ENCODE measurements at places on chromosomes 13 and 19. TPM values are rescaled to one million over a fixed set of nuclear protein-coding genes. Genes with fewer than 3 reads are reported as not detected.

DNA sequence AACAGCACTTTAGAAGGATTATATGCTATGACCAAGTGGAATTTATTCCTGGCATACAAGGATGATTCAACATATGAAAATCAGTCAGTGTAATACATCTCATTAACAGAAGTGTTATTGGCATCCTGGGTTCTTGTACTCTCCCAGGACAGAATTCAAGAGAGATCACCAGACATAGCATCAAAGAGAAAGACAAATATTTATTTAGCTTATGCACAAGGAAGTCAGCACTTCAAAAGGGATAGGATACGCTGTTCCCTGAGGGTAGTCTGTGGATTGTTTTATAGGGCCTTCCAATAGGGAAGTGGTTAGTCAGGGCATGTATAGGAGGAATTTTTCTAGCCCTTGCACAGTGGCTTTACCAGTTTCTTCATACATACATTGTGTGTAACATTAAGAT, 1238.0 kb downstream of the PCDH17 start:
- no peak for DNase-seq

DNA sequence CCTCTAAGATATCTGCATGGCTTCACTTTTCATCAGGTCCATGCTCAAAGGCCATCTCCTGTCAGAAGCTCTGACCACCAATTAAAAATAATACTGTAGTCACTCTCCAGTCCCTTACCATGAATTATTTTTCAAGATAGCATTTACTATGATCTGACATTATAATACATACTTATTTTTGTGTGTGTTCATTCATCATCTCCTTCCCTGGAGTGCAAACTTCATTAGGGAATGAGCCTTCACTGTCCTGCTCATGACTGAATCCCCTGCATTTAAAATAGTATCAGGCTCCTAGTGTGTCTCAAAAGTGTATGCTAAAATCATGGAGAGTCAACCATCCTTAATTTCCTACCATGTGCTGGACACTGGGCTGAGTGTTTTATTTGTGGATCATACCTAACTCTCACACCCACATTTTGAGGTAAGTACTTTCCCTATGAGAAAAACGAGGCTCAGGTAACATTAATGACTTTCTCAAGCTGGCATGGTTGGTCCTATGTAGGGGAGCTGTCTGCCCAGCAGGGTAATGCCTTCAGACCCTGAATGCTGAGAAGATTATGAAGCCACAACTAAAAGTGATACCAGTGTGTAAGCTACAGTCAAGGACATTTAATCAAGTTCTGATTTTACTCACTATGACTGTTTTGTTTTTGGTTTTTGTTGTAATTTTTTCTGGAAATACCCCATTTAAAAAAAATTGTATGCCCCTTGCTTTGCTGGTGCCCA, 16.3 kb downstream of the PLA2G4C start:
- no peak for DNase-seq

DNA sequence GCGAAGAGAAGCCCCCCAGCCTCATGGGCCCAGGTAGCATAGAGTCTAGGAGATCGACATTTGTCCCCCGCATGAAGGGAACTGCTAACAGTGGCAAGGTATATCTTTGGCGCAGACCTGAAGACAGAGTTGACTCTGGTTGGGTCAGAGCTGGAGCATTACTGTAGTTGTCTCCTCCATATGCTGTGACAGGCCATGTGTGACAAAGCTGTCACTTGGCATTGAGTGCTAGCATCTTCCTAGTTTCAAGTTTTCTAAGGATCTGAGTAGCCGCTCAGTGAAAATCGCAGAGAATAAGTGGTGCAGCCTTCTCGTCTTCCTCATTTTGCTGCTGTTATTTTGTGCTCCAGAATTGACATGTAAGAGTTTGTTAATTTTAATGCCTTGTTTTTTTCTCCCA, 189.4 kb upstream of the RNF113B start:
- DNase-seq: no peak

DNA sequence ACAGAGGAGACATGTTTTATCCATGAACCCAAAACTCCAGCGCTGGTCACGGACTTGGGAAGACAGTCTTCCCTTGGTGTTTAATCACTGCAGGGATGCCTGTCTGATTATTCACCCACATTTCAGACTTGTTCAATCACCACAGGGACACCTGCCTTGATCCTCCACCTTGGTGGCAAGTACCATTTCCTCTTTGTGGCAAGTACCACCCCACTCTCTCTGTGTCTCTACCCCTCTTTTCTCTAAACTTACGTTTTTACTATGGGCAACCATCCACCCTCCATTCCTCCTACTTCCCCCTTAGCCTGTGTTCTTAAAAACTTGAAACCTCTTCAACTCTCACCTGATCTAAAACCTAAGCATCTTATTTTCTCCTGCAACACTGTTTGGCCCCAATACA, 16.8 kb downstream of the ZNF83 start:
- no peak for DNase-seq

GRCh38 chr13:49938314-49938713, 2.2 kb upstream of the SPRYD7 start:
- no peak for DNase-seq

Gene KIR2DL3
- total RNA-seq: not detected

Gene UTP14C
- total RNA-seq: 6.6 TPM

Gene CLPTM1
- 51.5 TPM for total RNA-seq

Gene FOXA3
- total RNA-seq: 2.2 TPM

All from HT1080 (cell line).